ENCODE measurements at places on chromosomes 11 and 22. TPM values are rescaled to one million over a fixed set of nuclear protein-coding genes. Genes with fewer than 3 reads are reported as not detected.

DNA sequence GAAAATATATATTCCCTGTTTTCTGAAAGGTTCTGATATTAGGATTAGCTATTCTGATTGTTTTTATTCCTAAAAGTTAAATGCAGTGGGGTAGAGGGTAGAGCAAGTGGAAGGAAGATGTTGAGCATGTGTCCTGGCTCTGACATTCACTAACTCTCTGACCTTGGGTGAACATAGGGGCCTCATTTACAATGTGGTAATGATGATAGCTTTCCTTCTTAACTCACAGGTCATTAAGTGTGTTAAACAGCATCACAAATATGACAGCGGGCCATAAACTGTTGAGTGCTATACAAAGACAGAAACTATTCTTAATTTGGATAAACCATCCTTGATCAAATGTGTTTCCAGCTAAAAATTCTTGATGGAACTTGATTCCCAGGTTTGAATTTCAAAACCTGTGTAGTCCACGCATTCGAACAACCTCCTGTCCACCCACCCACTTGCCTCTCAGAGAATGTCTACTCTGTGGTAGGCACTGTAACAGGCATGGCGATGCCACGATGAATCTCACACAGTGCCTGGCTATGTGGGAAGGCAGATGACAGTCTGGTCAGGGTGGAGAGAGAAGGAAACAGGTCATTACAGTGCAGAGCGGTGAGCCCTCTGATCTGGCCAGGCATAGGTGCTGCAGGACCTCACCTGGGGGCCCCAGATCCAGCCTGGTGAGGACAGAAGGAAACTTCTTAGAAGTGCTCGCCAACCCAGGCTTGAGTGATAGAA lies 19.3 kb upstream of the PEX26 start:
- H3K4me1 ChIP-seq: no peaks in the 10 kb centered on the region
- H3K27ac ChIP-seq: no peak overlapping the region
- H3K4me3 ChIP-seq: no peak overlapping the region
- no peak for DNase-seq
- no peaks in the 10 kb centered on the region for H3K36me3 ChIP-seq

VSIG10L2 gene
- total RNA-seq: not detected

GRCh38 chr11:130087294-130087926 lies 17.7 kb downstream of the APLP2 start:
- peak overlapping the region; percentile 40 for H3K27ac ChIP-seq
- no peaks in the 10 kb centered on the region for H3K36me3 ChIP-seq
- no peaks in the 10 kb centered on the region for H3K27me3 ChIP-seq
- peak overlapping the region; percentile 3 for H3K4me3 ChIP-seq

GRCh38 chr11:45100339-45100738 lies 46.1 kb upstream of the PRDM11 start:
- H3K27me3 ChIP-seq: no peaks in the 10 kb centered on the region
- peak; percentile 83 for DNase-seq
- no peak overlapping the region for H3K27ac ChIP-seq
- no peak overlapping the region for H3K4me3 ChIP-seq
- no peaks in the 10 kb centered on the region for H3K36me3 ChIP-seq

DNA sequence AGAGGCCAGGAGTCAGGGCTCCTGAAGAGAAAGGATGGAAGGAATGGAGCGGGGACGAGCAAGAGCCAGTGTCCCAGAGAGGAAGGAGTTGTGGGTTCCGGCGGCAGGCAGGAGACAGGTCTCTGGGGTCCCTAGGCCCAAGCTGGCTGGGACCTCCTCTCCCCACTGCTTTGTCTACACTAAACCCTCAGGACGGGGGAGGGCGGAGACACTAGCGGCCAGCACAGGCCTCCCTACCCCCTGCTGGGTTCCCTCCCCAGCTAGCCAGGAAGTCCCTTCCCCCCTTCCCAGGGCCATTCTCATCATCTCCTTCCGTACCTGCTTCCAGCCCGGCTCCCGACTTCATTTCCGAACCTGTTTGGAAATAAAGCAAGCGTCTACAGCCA lies 79.5 kb downstream of the ST3GAL4 start:
- no peaks in the 10 kb centered on the region for H3K36me3 ChIP-seq
- peaks cover 13% of the 10 kb centered on the region for H3K4me1 ChIP-seq
- peak; percentile 48 for DNase-seq
- no peak overlapping the region for H3K27ac ChIP-seq
- no peaks in the 10 kb centered on the region for H3K27me3 ChIP-seq

IGSF22 gene
- total RNA-seq: not detected

- no peaks in the 10 kb centered on the region for H3K36me3 ChIP-seq
- peaks cover 25% of the 10 kb centered on the region for H3K4me1 ChIP-seq
- peaks cover 22% of the 10 kb centered on the region for H3K27me3 ChIP-seq
- no peak for DNase-seq
- no peak overlapping the region for H3K27ac ChIP-seq
Measured at GRCh38 chr22:31106001-31106571, 1.3 kb downstream of the SELENOM start.

GGTLC2 gene
- not detected for total RNA-seq

GRCh38 chr11:69287968-69288882 lies 5.7 kb upstream of the MYEOV start:
- H3K27me3 ChIP-seq: no peaks in the 10 kb centered on the region
- peaks cover 11% of the 10 kb centered on the region for H3K4me1 ChIP-seq
- no peak overlapping the region for H3K27ac ChIP-seq
- H3K36me3 ChIP-seq: no peaks in the 10 kb centered on the region
- no peak for DNase-seq

MMP12 gene
- not detected for total RNA-seq

GLB1L2 gene
- total RNA-seq: 12.3 TPM

GRCh38 chr11:80702264-80702663 lies 1261.4 kb upstream of the TENM4 start:
- H3K27me3 ChIP-seq: no peaks in the 10 kb centered on the region
- H3K4me1 ChIP-seq: no peaks in the 10 kb centered on the region
- DNase-seq: no peak
- H3K36me3 ChIP-seq: no peaks in the 10 kb centered on the region

GRCh38 chr22:25083807-25084200 lies 115.9 kb upstream of the CRYBB3 start:
- H3K27me3 ChIP-seq: no peaks in the 10 kb centered on the region
- H3K27ac ChIP-seq: no peak overlapping the region
- H3K36me3 ChIP-seq: no peaks in the 10 kb centered on the region
- H3K4me3 ChIP-seq: no peak overlapping the region

- DNase-seq: no peak
- no peaks in the 10 kb centered on the region for H3K4me1 ChIP-seq
- H3K27me3 ChIP-seq: peaks cover 10% of the 10 kb centered on the region
- H3K36me3 ChIP-seq: no peaks in the 10 kb centered on the region
- no peak overlapping the region for H3K4me3 ChIP-seq
Measured at GRCh38 chr22:33248948-33249347, 190.8 kb upstream of the SYN3 start.

GRCh38 chr22:48827268-48827846 lies 1000.3 kb downstream of the BRD1 start:
- H3K4me1 ChIP-seq: no peaks in the 10 kb centered on the region
- DNase-seq: no peak
- no peaks in the 10 kb centered on the region for H3K27me3 ChIP-seq
- no peaks in the 10 kb centered on the region for H3K36me3 ChIP-seq
- no peak overlapping the region for H3K4me3 ChIP-seq

DCHS1 gene
- 16.5 TPM for total RNA-seq

GRCh38 chr22:22460635-22461034 lies 47.9 kb downstream of the ZNF280B start:
- H3K4me3 ChIP-seq: no peak overlapping the region
- peak; percentile 47 for DNase-seq
- H3K27me3 ChIP-seq: peaks cover 100% of the 10 kb centered on the region
- H3K36me3 ChIP-seq: no peaks in the 10 kb centered on the region
- no peaks in the 10 kb centered on the region for H3K4me1 ChIP-seq
- no peak overlapping the region for H3K27ac ChIP-seq

DNA sequence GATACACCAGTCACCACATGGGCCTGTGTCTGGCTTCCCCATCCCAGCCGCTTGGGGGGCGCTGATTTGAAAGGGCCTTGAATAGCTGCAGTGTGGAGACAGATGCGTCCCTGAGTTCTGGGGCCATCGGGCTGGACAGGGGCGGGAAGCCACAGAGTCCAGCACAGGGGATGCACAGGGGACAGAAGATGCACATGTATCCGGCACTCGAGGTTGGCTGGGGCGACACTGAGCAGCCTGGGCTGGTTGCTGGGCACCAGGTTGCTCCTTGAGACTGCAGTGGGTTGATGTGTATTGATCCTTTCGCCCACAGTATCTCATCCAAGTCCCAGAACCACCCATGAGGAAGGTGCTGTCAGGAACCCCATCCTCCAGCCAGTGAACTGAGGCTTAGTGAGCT lies 99.3 kb upstream of the SYT13 start:
- no peak for DNase-seq
- no peaks in the 10 kb centered on the region for H3K27me3 ChIP-seq
- no peaks in the 10 kb centered on the region for H3K36me3 ChIP-seq
- H3K4me3 ChIP-seq: no peak overlapping the region
- no peaks in the 10 kb centered on the region for H3K4me1 ChIP-seq

- H3K4me1 ChIP-seq: no peaks in the 10 kb centered on the region
- no peak for DNase-seq
- H3K36me3 ChIP-seq: no peaks in the 10 kb centered on the region
- H3K27me3 ChIP-seq: no peaks in the 10 kb centered on the region
Measured at GRCh38 chr22:44569561-44569991, 71.5 kb upstream of the RTL6 start.

XKR3 gene
- not detected for total RNA-seq

GRCh38 chr22:32985899-32986765 lies 72.0 kb downstream of the SYN3 start:
- H3K36me3 ChIP-seq: no peaks in the 10 kb centered on the region
- peak overlapping the region; percentile 91 for H3K27ac ChIP-seq
- no peak overlapping the region for H3K4me3 ChIP-seq
- no peaks in the 10 kb centered on the region for H3K27me3 ChIP-seq
- peaks cover 16% of the 10 kb centered on the region for H3K4me1 ChIP-seq

RAB39A gene
- 26.3 TPM for total RNA-seq

GRCh38 chr11:64120951-64121569 lies 44.9 kb downstream of the MACROD1 start:
- H3K4me1 ChIP-seq: peaks cover 21% of the 10 kb centered on the region
- peaks cover 6% of the 10 kb centered on the region for H3K27me3 ChIP-seq
- H3K27ac ChIP-seq: 0 out of 2 replicates have a peak overlapping the region, but pooled peaks have one; percentile 55
- H3K36me3 ChIP-seq: no peaks in the 10 kb centered on the region

All from GM23338 (cell line).